ENCODE measurements at places on chromosomes 11 and 22.

GRCh38 chr11:107092667-107093066 lies 74.4 kb upstream of the GUCY1A2 start:
- no peak for DNase-seq

DNA sequence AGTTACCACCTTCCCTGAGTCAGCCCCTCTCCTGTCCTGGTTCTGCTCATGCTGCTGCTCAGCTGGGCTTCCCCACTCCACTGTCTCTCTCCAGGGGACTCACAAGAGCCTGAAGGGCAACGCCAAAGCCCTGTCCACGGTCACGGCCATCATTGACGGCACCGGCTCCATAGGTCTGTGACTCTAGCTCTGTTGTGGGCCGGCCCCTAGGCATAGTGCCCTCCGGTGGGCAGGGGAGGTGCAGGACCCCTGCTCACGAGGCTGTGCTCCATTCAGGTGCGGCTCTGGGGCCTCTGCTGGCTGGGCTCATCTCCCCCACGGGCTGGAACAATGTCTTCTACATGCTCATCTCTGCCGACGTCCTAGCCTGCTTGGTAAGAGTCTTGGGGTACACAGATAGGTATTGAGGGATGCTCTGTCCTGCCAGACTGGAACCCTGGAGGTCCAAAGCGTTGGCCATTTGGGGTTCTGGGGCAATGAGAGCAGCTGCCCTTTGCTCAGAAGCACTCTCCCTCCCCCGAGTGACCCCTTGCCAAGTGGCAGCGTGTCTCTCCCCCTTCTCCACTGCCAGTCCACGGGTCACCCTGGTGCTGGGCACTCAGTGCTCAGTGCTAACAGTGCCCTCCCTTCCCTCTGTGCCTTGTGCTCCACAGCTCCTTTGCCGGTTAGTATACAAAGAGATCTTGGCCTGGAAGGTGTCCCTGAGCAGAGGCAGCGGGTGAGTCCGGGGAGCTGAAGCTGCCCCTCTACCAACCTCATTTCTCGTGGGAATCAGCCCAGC lies 22.4 kb downstream of the SLC37A2 start:
- no peak for DNase-seq

DNA sequence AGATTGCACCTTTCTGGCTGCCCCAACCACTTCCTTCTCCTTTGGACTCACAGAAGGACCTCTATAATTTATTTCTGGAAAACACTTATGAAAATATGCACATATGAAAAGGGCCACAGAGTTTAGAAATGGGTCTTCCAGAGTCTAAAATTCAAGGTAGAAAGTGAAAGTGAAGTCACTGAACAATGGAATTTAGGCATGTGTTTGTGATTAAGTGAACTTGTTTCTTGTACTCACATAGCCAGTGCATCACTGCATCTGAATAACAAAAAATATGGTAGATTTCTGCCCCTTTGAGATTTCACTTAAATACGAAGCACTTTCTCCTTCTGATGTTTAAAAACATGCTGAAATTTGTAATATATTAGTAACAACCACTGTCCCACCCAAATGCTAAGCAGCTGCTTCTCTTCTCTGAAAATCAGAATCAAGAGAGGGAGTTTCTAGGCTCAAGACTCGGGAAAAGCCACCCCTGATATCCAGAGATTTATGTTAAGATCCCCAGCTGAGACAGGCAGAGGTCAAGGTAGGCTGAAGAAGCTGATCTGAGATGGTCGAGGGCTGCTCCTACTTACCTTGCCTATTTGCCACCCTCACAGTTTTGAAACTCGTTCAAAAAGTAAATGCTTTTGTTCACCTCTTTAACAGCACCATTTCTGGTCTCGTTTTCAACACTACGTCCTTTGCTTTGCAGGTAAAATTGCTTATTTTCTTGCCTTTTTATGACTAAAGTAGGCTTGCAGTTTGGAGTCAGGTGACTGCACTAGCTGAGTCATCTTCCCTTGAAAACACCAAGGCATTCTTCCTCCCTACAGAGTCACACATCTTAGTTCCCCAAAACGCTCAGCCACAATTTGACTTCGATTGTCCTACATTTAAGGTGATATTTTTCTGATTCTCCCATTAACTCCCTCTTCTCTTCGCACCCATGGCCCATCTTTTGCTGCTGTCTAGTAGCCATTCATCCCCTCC lies at the start of gene XKR3:
Gene XKR3 (minus strand): TSS at position 696 of the 972 bp plus-strand sequence. CDS start 17,338 bp downstream, outside the sequence.
- DNase-seq = no peak

DNA sequence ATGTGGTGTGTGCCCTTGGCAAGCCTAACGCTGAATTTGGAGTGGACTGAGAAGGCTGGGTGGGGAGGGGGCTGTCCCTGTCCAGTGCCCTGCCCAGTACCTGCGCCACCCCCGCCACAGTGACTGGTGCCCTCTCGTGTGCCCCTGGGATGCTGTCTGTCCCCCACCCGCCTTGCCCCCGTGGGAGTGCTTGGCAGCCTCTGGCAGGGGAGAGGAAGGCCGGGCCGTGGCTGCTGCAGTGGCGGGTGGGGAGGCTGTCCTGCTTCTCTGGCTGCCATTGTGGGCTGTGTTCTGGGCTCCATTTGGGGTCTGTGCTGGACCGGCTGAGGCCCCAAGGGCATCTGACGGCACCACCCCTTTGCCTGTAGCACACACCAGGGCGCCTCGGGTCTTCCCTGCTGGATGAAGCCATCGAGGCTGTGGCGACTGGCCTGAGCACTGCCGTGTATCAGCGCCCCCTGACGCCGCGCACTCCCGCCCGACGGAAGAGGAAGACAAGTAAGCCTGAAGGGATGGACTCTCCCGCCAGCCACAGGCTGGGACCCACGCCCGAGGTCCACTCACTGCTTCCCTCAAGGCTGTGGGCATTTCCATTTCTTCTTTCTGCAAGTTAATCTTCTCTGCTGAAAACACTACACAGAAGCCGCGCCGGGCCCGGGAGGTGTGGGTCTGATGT lies 17.6 kb downstream of the IRF7 start:
- DNase-seq = no peak

DNA sequence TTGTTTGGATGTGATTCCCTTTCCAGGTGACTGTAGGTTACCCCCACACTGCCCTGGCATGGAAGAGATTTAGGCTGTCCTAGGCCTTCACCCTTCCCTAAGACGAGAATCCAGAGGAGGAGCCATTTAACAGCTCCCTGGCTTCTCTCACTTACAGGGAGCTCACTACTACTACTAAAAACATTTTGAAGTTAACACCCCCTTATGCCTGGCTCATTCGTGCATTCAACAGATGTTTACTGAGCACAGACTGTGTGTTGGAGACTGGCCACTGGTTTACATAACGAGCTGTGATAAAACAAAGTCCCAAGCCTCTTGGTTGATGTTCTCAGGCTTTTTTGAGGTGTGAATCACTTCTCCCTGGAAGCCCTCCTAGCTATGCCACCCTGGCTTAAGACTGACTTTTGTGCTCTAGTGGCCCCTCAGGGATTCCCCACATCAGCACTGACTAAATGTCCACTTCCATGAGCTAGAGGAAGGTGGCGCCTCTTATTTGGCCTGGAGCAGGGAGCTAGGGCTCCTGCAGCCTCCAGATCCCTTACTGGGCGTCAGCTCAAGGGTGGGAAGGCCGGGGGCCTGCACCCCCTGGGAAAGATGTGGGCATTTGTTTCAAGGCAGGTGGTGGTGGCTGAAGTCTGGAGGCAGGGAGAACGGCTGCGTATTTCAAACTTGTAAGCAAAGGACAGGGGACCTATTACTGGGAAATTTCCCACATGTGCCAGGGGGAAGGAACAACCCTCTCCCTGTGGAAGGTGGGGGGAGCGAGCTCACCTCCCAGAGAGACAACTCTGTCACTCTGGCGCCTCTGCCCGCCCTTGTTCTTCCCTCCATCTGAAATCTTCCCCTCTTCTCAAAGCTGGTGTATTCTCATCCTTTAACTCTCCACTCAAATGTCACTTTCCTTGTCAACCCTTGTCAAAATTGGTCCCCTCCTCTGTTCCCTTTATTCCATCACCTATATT lies 19.4 kb upstream of the MALAT1 start:
- DNase-seq = no peak

- DNase-seq = no peak
These were observed 196.5 kb downstream of the FAM76B start for GRCh38 chr11:95593111-95593510.

GRCh38 chr11:73295241-73295995 lies 12.7 kb upstream of the ARHGEF17 start:
- DNase-seq = peak; percentile 60

- DNase-seq = no peak
These were observed 31.9 kb upstream of the TLCD5 start for GRCh38 chr11:120293038-120293800.

DNA sequence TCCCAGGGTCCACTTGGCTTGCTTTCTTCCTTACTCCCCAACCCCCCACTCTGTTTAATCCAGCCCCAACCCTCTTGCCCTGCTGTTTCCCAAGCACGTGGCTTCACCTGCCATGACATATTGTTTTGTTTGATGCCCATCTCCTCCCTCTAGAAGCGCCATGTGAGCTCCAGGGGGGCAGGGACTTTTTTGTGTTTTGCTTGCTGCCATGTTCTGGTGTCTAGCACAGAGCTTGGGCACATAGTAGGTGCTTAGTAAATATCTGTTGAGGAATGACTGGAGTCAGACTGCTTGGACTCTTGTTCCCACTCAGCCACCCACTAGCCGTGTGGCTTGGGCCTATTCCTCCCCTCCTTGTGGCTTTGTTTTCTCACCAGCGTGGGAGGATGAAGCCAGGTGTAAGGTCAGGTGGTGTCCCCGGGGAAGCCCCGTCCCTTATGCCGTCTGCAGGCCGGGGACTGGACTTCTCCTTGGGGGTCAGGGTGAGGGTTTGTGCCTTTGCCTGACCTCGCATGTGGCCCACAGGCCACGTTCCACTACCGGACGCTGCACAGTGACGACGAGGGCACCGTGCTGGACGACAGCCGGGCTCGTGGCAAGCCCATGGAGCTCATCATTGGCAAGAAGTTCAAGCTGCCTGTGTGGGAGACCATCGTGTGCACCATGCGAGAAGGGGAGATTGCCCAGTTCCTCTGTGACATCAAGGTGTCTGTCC lies 3.8 kb downstream of the AIP start:
- DNase-seq = no peak

- DNase-seq = no peak
These were observed 69.4 kb downstream of the FLI1 start for GRCh38 chr11:128763224-128763623.

DNA sequence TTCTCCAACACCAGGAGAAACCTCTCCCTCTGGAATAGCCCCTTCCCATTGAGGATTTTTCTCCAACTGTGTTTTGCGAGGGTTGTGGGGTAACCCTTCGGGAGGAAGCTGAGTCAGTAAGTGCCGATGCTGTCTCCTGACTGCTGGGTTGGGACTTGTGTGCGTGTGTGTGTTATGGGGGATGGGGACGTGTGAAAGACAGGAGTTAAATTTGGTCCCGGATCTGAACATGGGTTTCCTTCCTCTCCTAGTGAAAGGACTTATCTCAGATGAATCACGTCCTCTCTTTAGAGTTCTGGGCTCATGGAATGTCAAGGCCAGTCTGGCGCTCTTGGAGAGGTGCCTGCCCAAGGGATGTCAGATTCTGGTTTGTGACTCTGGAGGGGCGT lies 33.3 kb downstream of the KIAA1671 start:
- DNase-seq = peak; percentile 31

GRCh38 chr22:29827091-29827490 lies 11.0 kb downstream of the ASCC2 start:
- no peak for DNase-seq

DNA sequence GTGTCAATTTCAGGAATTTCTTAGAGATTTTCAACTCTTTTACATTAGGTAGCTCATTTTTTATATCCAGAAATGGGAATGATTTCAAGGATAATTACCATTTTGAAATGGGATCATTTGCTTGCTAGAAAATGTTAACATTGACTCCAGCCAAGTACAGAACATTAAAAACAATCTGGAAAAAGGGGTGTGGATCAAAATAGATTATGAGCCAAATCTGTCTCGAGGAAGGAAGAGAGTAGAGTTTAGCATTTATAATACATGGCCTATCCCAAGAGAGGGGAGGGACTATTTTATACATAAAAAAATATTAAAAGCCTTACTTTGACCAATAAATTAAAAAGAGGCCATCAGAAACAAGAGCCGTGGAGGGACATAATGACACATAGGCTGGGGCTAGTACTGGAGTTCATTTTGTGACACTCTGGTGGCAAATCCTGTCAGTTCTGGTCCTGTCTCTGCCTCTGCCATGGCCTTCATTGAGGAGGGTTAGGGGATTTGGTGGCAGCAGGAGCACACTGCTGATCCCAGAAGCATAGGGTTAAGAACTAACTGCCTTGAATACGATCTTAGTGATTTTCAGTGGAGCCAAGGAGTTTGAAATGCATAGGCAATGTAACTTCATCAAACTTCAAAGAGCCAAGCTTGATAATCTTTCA lies 20.4 kb downstream of the PPP6R3 start:
- no peak for DNase-seq

DNA sequence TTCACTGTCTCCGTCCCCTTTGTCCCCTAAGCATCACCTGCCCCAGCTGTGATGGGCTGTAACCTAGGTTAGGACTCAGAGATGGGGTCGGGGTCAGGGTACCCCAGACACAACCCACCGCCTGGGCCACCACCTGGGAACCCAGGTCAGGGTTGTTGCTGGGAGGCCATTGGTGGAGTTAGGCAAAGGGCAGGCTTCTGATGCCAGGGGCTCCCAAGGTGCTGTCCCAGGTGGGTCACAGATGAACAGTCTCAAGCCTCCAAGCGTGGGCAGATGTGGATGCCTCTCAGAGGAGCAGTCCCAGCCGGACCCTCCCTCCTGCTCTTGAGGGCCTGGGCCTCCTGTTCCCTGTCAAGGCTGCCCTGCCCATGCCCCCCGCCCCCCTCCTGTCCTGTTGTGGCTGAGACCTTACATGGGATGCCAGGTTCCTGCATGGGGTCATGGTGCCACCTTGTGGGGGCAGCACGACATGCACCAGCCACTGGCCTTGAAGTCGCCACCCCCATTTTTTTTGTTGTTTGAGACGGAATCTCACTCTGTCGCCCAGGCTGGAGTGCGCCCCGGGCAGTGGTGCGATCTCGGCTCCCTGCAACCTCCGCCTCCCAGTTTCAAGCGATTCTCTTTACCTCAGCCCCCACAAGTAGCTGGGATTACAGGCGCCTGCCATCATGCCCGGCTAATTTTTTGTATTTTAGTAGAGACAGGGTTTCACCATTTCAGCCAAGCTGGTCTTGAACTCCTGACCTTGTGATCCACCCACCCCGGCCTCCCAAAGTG lies 12.1 kb downstream of the GATD1 start:
- peak; percentile 57 for DNase-seq

GRCh38 chr11:119318240-119319135 lies 1.6 kb upstream of the MCAM start:
- no peak for DNase-seq

- DNase-seq = no peak
These were observed 53.5 kb downstream of the TEAD1 start for GRCh38 chr11:12727563-12728211.

DNA sequence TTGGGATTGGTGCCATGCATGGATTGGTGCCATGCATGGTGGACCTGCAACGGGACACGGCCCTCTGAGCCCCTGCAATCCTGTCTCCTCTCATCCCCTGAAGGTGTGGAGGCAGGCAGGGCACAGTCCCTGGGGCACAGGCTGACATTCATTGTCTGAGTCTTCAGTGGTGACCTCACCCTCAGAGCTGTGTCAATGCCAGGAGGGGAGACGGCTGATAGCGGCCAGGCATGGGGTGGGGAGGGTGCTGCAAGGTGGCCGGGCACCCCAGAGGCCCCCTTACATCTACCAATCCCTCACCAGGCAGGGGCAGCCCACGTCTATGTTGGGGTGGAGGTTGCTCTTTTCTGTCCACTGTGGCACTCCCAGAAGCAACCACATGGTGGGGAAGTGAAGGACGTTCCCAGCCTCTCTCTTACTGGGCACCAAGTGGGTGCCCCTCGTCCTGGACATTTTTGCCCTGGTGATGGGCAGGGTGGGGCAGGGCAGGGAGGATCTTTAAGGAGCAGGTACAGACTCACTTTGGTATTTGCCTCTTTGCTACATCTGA lies 47.6 kb downstream of the NECTIN1 start:
- DNase-seq = no peak

- no peak for DNase-seq
These were observed 32.5 kb upstream of the ATXN10 start for GRCh38 chr22:45638834-45639746.
